Tongue (tissue), 3 donors: ENCODE measurements at places on chromosomes 3 and 15.

GRCh38 chr15:88912500-88912921, 668 bp downstream of the MFGE8 start:
- peak; percentile 46 for DNase-seq

GRCh38 chr3:66463054-66463631, 37.7 kb downstream of the LRIG1 start:
- no peak for DNase-seq

DNA sequence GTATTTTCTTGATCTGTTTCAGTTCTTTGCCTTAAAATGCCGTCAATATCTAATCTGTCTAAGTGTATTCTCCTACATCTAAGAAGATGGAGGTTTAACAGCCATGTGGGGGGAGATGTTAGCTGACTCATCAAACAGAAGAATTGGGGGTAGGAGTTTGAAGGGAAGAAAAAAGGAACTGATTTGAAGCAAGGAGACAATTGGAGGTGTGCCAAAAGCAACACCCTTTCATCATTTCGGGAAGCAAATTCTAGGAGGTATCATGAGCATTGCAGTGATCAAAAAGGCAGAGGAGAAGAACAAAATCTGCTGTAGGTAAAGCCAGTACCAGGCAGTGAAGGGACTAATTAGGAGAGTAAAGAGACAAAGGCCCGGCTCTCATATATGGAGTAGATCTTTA, 337.3 kb upstream of the TBC1D5 start:
- DNase-seq = no peak

GRCh38 chr15:43905755-43906154, 79.0 kb downstream of the WDR76 start:
- DNase-seq = no peak

DNA sequence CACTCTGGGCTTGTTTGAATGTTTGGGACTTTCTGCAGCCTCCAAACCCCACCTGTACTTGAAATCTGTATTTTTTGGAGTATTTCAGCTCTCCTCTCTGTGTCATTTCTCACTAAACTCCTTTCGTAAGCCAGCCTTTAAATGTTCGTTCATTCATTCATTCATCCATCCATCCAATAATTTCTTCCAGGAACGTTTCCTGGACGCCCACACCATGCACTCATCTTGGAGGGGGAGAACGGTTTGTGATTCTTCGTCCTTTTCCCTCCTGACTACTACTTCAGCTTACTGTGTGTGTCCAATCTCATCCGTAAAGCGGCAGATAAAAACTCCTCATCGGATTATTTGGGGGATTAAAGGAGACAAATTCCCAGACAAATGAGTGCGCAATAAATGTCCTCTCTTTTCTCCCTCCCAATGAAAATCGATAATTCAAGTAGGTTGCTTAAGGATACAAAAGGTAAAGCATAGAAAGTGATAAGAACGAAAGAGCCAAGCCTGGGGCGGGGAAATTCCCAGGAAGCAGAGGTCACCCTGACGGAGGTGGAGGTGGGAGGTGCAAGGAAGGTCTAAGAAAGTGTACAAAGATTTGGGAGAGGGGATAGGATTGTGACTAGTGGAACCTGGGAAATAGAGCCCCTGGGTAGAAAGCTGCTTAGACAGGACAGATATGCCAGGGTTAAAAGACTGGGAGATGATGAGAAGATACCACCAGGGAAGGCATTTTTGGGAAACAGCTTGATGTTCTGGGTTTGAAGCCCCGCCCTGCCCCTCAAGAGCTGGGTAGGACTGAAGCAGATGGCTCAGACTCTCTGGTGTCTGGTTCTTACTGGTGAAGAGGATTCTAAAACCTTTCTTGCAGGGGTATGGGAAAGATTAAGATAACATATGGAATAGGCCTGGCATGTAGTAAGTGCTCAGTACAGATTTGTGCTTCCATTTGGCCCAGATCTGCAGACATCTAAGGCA, 896 bp upstream of the KLHL25 start:
- DNase-seq = no peak

DNA sequence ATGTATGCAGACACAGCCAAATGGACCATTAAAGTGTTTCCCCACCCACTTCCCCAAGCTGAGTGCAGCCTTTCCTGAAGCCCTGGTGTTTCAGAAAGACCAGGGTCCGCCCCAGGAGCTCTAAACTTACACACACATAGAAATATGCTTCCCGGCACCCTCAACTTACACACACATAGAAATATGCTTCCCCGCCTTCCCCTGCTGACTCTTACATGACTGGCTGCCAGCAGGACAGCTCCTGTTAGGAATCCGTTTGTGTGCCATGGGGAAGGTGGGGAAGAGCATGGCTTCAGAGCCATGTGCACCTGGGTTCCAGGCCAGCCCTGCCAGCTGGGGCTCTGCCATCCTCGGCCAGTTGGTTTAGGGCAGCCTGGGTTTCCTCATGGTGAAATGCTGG, 3.6 kb downstream of the CLEC3B start:
- DNase-seq = peak; percentile 34

GRCh38 chr15:40695469-40695890, 506 bp downstream of the RAD51 start:
- peak; percentile 27 for DNase-seq

GRCh38 chr3:188212308-188212969, 58.5 kb downstream of the LPP start:
- DNase-seq = no peak

GRCh38 chr15:98905963-98906711, 101.5 kb downstream of the PGPEP1L start:
- no peak for DNase-seq

DNA sequence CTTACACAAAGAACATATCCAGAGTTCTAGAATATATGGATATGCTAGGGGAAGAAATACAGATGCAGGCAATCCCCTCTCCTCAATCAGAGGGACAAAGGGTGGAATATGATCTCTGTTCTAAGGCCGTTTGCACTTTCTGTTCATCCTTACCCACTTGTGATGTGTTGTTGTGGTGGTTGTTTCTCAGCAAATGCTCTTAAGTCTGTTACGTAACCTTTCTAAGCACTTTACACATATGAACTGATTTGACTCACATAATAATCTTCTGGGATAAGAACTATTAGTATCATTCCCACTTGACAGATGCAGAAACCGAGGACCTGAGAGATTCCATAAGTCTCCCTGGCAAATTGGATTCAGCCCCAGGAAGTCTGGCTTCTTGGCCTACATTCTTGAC, 40.5 kb downstream of the NGRN start:
- DNase-seq = no peak

GRCh38 chr3:157274644-157275137, 114.7 kb upstream of the CCNL1 start:
- no peak for DNase-seq

- DNase-seq = no peak
Measured at GRCh38 chr3:18649666-18650363, 224.7 kb upstream of the SATB1 start.

DNA sequence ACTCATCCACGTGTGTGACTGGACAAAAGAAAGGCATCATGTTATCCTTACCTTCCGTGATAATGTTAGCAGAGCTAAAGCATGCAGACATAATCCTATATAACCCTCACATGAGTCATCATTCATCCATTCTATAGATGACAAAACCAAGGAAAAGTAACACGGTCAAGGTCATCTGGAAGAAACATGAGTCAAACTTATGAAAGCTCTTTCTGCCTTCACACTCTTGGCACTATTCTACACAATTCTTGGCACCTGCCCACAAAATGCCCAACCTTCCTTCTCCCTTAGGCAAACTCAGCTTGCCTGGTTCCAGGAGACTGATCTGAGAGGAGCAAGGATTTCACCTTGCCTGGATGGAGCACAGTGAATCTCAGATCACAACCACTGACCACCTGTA, 66.9 kb downstream of the PRICKLE2 start:
- DNase-seq = no peak

DNA sequence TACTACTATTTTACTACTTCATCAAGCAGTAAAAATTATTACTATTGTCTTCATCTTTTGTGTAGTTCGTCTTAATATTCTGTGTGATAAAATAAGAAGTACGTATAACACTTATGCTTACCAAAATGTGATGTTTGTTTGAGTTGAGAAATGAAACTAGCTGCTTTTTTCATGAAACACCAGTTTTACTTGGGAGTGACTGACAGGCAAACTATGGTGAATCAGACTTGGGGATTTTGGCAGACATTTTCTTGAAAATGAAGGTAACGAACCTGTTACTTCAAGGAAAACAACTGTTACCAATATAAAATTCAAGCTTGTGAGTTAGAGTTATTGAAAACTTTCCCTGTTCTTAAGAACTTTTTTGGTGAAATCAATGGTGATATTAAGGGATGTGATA, 10.3 kb downstream of the U2SURP start:
- DNase-seq = no peak

- no peak for DNase-seq
Measured at GRCh38 chr3:72343078-72343477, 505.2 kb downstream of the SHQ1 start.

DNA sequence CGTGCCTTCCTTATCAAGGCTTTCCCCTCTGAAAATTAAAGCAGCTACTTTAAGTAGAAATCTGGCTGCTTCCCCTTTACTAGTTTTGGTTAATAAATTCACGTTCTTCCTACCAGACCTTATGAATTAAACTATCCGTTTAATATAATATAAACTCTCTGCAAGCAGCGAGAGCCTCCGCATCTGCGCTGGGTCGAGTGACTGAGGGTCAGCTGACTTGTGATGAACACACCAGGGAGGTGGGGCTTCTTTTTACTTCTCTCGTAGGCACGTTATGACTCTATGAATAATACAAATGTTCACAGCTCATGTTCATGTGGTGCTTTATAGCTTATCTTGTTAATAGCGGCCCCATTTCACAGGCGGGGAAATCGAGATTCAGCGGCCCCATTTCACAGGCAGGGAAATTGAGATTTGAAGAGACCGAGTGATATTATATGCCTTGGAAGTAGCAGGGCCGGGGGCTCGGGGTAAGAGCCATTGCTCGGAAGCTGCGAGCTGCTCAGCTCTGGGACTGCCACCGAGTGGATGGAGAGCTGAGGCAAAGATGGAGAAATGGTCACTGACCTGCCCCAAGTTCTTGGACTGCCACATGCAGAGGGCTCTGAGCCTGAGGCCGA, 8.3 kb downstream of the MUC4 start:
- DNase-seq = no peak

- DNase-seq = peak; percentile 65
Measured at GRCh38 chr3:182490596-182491491, 302.5 kb upstream of the ATP11B start.

GRCh38 chr3:179186426-179186825, 38.3 kb downstream of the PIK3CA start:
- no peak for DNase-seq

DNA sequence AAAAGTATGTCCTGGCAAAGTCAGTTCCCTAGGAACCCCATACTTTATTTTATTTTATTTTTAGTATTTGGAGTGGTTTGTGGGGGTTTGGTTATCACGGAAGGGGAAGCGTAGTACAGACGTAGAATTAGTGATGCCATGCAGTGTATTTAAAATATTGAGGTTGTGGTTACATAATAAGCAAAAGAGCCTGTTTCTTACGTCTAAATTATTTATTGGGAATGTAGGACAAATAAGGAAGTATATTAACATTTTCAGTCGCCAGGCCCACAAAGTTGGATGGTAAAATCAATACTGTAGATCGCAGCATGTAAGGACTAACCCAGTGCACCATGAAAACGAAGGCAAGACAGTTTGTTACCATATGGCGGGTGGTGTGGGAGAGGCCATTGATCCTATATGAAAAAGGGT, 558 bp downstream of the DTWD1 start:
- DNase-seq = peak; percentile 28

DNA sequence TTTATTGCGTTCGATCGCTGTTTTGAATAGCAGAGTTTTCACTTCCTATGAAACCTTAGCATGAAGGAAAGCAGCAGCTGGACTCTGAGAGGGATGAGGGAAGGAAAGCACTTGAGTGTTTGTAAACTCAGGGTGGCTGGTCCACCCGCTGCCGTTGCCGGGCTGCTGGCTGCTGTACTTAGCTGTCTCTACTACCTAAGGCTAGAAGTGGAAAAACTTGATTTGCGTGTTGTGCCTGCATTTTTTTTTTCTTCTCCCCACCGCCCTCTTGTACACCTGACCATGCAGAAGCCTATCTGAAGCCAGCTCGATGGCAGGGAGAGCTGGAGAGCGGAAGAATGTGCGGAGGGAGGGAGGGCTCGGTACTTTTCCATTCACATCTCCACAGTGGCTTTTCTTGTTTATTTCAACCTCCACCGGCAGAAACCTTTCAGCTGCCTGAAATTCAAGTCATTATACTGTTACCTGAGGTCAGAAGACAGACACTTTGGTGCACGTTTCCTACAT, 4.8 kb upstream of the BCL6 start:
- peak; percentile 93 for DNase-seq

DNA sequence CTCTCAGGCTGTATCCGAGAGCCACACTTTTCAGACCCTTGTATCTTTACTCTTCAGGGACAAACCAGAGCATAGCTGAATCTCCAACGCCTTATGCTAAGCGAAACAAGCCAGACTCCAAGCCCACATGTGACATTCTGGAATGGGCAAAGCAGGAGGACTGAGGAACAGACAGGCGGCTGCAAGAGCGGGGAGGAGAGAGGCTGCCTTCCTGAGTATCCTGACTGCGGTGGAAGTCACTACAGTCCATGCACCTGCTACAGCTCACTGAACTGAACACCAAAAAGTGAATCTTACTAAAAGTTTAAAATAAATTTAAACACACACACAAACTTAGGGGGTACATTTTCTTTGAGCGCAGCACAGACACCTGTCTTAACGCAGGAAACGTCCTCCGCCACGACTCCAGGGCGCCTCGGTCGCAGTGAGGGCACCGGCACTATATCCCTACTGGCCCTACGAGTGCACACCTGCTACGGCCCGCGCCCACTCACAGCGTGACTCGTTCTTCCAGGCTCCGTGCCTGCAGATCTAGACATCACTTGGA, 1.4 kb downstream of the CYFIP1 start:
- no peak for DNase-seq

GRCh38 chr3:50208677-50209344, 3.7 kb downstream of the SLC38A3 start:
- no peak for DNase-seq

- no peak for DNase-seq
Measured at GRCh38 chr15:81301815-81302399, 22.0 kb downstream of the STARD5 start.

GRCh38 chr3:148229107-148229506, 468.6 kb upstream of the AGTR1 start:
- DNase-seq = peak; percentile 13

- DNase-seq = no peak
Measured at GRCh38 chr3:134922866-134923265, 127.8 kb downstream of the EPHB1 start.

DNA sequence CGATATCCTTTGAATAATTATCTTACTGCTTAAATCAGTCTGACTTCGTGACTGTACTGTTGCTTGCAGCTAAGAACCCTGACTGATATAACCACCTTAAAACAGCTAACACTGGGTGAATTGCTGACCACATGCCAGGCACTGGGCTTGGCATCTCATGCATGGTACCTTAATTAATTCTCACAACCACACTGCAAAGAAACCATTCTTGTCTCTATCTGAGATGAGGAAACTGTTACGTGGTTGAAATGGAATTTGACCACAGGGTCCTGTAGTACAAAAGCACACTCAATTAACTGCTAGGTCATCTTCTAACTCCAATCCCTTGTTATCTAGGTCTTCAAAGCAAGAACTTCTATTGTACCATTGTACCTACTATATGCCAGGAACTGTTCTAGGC, 92.7 kb upstream of the PRICKLE2 start:
- DNase-seq = no peak
